ENCODE measurements at places on chromosomes 11 and 22.

- DNase-seq = no peak
Observed at GRCh38 chr11:68948496-68948895, 32.3 kb downstream of the MRGPRD start.

DNA sequence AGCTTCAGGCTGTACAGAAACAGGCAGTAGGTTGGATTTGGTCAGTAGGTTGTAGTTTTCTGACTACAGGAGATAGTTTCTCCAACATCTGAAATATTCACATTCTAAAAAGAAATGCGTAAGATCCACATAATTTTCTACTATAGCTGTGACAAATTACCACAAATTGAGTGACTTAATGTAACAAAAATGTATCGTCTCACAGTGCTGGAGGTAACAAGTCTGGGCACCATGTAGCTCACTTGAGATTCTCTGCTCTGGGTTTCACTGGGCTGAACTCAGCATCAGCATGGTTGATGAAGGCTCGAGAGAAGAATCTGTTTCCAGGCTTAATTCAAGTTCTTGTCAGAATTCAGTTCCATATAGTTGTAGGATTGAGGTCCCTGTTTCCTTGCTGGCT lies 350.9 kb upstream of the CCDC179 start:
- DNase-seq = no peak

DNA sequence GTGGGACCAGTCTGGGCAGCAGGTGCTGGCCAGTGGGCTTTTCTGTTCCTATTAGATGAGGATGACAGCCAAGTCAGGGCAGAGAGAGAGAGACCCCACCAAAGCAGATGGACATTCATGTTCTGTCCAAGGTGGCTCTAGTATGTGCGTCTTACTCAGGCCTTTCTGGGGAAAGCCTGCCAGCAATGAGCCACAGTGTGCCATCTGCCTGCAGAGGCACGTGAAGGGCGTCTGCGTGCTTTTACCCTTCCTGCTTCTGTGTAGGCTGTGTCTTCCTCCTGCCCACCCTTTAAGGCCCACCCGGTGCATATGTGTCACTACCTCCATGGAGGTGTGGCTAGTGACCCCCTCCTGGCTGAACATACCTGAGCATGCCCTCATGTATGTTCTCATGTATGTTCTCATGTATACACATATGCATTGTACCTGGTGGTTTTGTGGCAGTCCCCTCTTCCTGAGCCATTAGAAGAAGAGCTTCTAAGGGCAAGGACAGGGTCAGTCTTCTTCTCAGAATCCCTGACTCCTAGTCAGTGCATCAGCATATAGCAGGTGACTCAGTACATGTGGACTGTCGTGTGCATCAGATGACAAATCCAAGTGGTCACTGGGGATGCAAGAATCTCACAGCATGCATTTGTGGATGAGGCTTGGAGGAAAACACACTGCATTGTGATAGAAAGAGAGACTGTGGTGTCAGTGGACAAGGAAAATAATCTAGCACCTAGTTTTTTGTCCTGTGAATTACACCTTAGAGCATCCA lies 90.4 kb upstream of the YWHAH start:
- DNase-seq = no peak

GRCh38 chr11:3231550-3231850 lies 717 bp downstream of the MRGPRE start:
- no peak for DNase-seq

GRCh38 chr11:76419896-76420295 lies 24.9 kb upstream of the EMSY start:
- no peak for DNase-seq

DNA sequence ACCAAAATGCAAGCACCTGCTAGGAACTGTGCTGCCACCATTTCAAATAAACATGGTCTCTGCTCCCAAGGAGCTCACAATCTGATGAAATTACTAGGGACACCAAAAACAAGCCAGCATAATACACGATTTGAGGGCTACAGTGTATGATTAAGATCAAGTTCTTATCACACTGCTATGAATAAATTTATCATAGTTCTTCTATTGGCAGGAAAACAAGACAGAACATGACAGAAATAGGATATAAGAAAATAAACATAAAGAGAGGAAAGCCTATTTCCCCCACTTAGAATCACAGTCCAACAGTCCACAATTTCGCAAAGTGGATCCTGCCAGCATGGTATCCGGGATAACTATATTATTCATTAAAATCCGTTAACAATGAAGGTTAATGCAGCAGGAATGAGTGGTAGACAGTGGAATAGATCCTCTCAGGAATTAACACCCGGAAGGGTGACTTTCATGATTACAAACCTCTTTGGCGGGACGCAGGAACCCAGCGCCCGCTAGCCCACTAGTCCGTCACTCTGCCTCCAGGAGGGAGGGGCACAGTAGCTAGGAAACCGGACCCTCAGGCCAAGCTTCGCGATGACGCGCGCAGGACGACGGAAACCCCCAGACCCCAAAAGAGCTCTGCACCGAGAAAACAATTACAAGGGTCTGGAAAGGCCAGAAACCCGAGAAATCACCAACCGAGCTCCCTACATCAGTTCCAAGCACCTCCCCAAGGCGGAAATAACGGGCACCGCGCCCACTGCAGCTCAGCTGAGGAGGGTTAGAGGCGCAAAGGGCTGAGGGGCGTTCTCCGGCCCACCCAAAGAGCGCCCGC lies 607 bp downstream of the CCDC82 start:
- no peak for DNase-seq

- no peak for DNase-seq
Observed at GRCh38 chr11:92753161-92753560, 216.3 kb upstream of the MTNR1B start.

DNA sequence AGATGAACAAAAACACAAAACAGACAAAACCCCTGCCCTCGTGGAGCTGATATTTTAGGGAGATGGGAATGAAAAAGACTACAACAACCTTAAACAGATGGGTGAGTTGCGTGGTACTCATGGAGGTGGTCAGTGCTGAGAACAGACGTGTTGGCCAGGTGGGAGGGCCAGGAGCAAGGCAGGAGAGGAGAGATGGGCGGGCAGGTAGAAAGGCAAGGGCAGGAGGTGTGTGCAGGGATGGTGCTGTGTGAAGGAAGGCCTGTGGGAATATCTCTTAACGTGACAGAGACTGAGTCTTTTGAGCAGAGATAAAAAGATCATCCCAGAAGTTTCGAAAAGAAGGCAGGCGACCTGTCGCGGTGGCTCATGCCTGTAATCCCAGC lies 7.0 kb downstream of the GAL start:
- DNase-seq = no peak

- no peak for DNase-seq
Observed at GRCh38 chr11:68355471-68355870, 43.1 kb downstream of the LRP5 start.

DNA sequence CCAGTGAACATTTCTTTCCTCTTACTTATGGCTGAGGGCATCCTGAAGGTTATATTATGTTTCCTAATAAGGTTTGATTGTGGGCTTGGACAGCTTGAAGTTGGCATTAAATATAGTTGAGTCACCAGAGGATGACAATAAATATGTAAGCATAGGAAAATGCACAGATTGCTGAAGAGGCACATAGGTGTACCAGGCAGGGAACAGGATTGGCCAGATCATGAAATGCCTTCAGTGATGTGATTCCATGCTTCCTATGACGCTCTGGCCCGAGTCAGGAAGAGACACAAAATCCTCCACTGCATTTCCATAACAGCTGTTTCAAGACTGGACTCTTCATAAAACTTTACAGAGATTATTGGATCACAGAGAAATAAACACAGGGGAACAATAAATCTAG lies 41.4 kb upstream of the SYN3 start:
- no peak for DNase-seq

- no peak for DNase-seq
Observed at GRCh38 chr11:59135648-59136461, 6.8 kb upstream of the FAM111A start.

DNA sequence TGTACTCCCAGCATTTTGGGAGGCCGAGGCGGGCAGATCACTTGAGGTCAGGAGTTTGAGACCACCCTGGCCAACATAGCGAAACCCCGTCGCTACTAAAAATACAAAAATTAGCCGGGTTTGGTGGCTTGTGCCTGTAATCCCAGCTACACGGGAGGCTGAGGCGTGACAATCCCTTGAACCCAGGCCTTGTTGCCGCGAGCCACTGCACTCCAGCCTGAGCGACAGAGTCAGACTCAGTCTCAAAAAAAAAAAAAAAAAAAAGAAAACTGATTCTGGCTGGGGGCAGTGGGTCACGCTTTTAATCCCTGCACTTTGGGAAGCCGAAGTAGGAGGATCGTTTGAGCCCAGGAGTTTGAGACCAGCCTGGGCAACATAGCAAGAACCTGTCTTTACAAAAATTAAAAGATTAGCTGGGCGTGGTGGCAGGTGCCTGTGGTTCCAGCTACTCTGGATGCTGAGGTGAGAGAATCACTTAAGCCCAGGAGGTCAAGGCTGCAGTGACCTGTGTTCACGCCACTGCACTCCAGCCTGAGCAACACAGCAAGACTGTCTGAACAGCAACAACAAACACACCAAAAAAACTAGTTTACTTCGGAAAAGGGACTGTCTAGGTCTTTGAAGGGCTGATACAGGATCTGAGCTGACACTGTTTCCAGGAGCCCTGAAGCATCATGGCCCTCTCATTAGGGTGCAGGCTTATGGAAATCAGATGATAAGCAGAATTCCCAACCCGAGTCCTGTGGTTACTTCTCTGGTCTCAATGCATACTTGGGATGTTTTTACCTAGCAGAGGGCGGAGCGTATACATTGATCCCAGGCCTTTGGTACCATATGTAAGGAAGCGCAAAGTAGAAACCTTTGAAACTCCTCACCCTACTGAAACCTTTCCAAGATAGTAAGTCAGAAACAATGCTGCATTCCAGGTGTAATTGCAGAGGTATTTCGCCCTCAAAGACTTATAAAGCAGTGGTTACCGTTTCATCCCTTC lies 1.8 kb upstream of the CHKB start:
- no peak for DNase-seq

Measured in cortex of kidney (tissue), 1 donor.